ENCODE measurements at places on chromosomes 11 and 22.

DNA sequence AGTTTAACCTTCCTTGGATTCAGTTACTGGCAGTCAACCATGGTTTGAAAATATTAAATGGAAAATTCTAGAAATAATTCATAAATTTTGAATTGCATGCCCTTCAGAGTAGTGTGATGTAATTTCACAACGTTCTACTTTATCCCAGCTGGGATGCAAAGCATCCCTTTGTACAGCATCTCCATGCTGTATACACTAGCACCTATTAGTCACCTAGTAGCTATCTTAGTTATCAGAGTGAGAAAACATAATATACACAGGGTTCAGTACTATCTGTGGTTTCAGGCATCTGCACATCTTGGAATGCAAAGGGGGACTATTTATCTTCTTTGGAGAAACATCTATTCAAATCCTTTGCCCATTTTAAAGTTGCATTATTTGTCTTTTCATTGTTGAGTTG, 30.8 kb downstream of the CBL start:
- H3K27ac ChIP-seq: no peak overlapping the region
- DNase-seq: no peak
- H3K36me3 ChIP-seq: peaks cover 41% of the 10 kb centered on the region
- no peaks in the 10 kb centered on the region for H3K27me3 ChIP-seq
- no peak overlapping the region for H3K4me3 ChIP-seq
- H3K4me1 ChIP-seq: no peaks in the 10 kb centered on the region

DNA sequence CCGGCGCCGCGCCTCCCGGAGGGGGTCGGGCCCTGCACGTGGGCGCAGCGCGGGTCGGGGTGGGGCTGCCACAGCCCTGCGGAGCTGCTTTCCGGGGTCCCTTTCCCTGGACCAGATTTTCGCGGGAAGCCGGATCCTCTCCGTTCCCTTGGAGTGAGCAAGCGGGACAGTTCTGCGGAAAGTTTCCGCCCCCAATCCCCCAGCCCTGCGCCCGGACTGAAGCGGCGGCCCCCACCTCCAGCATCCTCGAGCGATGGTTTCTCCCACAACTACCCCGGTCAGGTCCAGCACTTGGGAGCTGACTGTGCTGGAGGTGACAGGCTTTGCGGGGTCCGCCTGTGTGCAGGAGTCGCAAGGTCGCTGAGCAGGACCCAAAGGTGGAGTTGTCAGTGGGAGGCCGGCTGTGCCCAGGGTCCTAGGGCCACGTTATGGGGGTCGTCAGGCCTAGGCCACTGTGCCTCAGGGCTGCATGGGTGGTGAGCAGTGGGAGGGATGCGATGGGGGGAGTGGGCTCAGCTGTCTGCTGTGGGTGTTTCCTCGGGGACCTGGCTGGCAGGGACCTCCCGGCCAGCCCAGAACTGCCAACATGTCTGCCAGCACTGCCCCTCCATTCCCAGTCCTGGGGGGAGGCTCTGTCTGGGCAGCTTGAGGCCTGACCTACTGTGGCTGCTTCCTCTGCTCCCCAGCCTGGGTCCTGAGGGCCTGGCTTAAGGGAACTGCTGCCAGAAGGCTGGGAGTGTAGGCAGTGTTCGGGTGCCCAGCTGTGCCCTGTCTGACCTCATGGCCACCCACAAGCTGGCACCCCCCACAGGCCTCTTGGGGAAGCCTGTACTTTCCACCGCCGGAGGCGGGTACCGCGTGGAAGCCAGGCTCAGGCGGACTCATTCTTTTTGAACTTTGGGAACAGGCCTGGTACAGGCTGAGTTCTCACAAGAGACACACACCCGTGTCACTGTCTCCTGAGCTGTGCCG, 726 bp downstream of the ST3GAL4 start:
- H3K27ac ChIP-seq: no peak overlapping the region
- no peak for DNase-seq
- peaks cover 77% of the 10 kb centered on the region for H3K4me1 ChIP-seq
- H3K4me3 ChIP-seq: peak overlapping the region; percentile 78

GRCh38 chr11:58058276-58059006, 27.7 kb downstream of the OR6Q1 start:
- no peak for DNase-seq
- H3K4me3 ChIP-seq: no peak overlapping the region
- H3K36me3 ChIP-seq: no peaks in the 10 kb centered on the region
- H3K4me1 ChIP-seq: peaks cover 7% of the 10 kb centered on the region
- peaks cover 3% of the 10 kb centered on the region for H3K27me3 ChIP-seq

DNA sequence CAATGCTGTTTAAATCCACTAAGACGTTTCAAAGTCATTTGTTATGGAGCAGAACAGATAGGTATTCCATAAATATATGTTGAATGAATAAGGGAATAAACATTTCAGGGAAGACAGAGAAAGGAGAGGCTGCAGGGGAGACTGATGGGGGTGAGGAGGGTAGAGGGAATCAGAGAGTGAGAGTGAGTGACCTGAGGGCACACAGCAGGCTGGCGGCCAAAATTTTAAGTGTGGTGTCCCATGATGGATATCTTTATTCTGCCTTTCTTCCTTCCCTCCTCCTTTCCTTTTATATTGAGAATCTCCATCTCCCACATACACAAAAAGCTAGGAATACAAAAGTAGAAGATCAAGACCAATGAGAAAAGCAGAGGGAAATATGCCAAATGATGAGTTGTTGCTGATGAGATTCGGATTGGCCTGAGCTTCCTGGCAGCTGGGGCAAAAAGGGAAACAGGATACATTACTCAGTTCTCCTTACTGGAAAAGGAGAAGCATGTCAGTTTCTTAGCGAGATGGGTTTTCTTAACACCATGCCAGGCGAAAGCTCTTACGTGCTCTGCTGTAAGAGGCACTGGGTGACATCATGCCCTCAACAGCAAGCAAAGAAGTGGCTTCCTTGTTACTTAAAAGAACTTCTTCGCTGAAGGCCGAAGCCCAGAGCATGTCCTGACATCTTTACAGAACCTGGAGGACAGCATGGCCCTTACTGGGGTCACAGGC, 11.2 kb upstream of the CYTH4 start:
- H3K36me3 ChIP-seq: no peaks in the 10 kb centered on the region
- no peak overlapping the region for H3K27ac ChIP-seq
- no peak for DNase-seq
- H3K4me1 ChIP-seq: peaks cover 27% of the 10 kb centered on the region
- peaks cover 31% of the 10 kb centered on the region for H3K27me3 ChIP-seq
